Body of pancreas (tissue), 4 donors: ENCODE measurements at places on chromosomes 7 and 10. TPM values are rescaled to one million over a fixed set of nuclear protein-coding genes. Genes with fewer than 3 reads are reported as not detected.

DNA sequence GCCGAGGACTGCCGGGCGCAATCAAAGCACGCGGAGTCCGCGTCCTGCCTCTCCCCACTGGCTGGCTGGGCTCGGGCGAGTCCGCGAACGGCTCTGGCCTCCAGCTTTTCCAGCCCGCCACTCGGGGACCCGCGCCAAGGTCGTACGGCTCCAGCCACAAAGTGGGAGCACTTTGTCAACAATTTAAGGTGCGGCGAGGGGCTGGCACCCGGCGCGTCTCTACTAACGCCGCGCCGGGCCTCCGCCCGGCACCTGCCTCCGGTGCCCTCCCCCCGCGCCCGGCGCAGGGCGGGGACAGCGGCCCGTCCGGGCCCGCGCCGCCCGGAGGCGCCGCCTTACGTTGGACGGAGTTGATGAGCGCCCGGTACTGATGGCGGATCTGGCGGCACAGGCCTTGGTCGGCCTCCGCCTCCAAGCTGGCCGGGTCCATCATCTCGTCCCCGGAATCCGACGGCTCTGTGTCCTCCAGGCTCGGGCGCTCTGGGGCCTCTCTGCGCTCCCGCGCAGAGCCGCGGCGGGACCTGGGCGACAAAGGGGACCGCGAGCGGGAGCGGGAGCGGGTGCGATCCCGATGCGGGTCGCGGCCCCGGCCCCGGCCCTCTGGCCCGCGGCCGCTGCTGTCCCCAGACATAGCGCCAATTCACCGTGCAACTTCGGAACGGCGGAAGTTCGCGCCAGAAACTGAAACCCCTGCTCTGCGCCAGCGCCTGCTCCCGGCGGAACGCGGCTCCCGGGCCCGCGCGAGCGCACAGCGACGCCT, at the start of gene NSMCE4A:
Gene NSMCE4A, minus strand, starts transcription at position 683 of the 760 bp plus-strand sequence. Its CDS starts 52 bp downstream, at position 631.
- H3K27me3 ChIP-seq, result no peaks in the 10 kb centered on the region
- no peaks in the 10 kb centered on the region for H3K36me3 ChIP-seq
- H3K4me3 ChIP-seq, result peak within 1 kb of the TSS; percentile 55

- DNase-seq, result no peak
- H3K36me3 ChIP-seq, result no peaks in the 10 kb centered on the region
- no peaks in the 10 kb centered on the region for H3K4me1 ChIP-seq
- no peak overlapping the region for H3K27ac ChIP-seq
Observed at GRCh38 chr10:88728107-88728763, 22.2 kb downstream of the LIPK start.

DNA sequence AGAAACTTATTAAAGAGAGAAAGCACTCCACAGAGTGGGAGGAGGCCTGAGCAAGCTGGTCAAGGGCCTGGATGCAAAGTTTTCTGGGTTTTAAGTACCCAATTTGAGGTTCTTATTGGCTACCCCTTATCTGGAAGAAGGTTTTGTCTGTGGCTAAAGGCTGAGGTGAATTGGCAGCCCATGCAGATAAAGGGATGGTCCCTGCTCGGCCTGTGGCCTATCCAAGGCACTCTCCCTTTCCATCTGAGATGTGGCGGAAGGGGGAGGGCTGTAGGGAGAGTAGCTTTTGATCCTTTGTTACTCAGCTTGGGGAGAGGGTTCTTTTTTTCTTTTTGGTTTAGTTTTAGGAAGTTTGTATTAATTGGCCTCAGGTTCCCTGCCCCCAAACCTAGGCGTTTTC, 465.1 kb downstream of the ATRNL1 start:
- DNase-seq, result no peak
- no peaks in the 10 kb centered on the region for H3K36me3 ChIP-seq
- H3K4me1 ChIP-seq, result no peaks in the 10 kb centered on the region
- H3K27me3 ChIP-seq, result no peaks in the 10 kb centered on the region
- H3K27ac ChIP-seq, result no peak overlapping the region

GRCh38 chr7:143321242-143321641, 5.3 kb downstream of the CLCN1 start:
- H3K4me1 ChIP-seq, result no peaks in the 10 kb centered on the region
- no peaks in the 10 kb centered on the region for H3K36me3 ChIP-seq
- no peaks in the 10 kb centered on the region for H3K27me3 ChIP-seq
- no peak for DNase-seq
- no peak overlapping the region for H3K4me3 ChIP-seq
- H3K27ac ChIP-seq, result no peak overlapping the region

- no peaks in the 10 kb centered on the region for H3K4me1 ChIP-seq
- no peaks in the 10 kb centered on the region for H3K36me3 ChIP-seq
- no peak overlapping the region for H3K4me3 ChIP-seq
- no peak overlapping the region for H3K27ac ChIP-seq
- H3K27me3 ChIP-seq, result no peaks in the 10 kb centered on the region
- no peak for DNase-seq
Observed at GRCh38 chr7:107644309-107644974, 16.2 kb upstream of the SLC26A4 start.

- no peak for DNase-seq
- no peaks in the 10 kb centered on the region for H3K4me1 ChIP-seq
- no peak overlapping the region for H3K4me3 ChIP-seq
- H3K27ac ChIP-seq, result no peak overlapping the region
- no peaks in the 10 kb centered on the region for H3K27me3 ChIP-seq
- H3K36me3 ChIP-seq, result no peaks in the 10 kb centered on the region
Observed at GRCh38 chr7:3835109-3835508, 534.1 kb downstream of the SDK1 start.

- DNase-seq, result peak; percentile 18
- no peak overlapping the region for H3K27ac ChIP-seq
- no peaks in the 10 kb centered on the region for H3K27me3 ChIP-seq
- H3K4me1 ChIP-seq, result peaks cover 45% of the 10 kb centered on the region
Observed at GRCh38 chr7:127682140-127682539, 30.1 kb downstream of the SND1 start.

DNA sequence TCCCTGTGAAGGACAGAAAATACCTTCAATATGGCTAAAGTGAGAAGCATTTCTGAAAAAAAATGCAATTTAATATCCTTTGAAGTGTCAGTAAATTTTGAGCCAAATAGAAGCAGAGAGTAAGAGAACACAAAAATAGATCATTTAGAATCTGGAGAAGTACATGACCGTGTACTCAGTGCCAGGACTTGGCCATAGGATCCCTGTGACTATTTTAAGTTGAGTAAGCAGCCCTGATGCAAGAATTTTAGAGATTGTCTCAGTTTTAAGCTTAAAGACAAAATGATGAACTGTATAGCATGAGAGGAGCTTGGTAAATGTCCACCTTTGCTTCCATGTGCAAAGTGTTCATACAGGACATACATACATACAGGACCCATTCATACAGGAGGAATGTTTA, 2.5 kb downstream of the PTER start:
- peaks cover 60% of the 10 kb centered on the region for H3K4me1 ChIP-seq
- peak overlapping the region; percentile 91 for H3K27ac ChIP-seq
- no peaks in the 10 kb centered on the region for H3K36me3 ChIP-seq
- no peaks in the 10 kb centered on the region for H3K27me3 ChIP-seq

DNA sequence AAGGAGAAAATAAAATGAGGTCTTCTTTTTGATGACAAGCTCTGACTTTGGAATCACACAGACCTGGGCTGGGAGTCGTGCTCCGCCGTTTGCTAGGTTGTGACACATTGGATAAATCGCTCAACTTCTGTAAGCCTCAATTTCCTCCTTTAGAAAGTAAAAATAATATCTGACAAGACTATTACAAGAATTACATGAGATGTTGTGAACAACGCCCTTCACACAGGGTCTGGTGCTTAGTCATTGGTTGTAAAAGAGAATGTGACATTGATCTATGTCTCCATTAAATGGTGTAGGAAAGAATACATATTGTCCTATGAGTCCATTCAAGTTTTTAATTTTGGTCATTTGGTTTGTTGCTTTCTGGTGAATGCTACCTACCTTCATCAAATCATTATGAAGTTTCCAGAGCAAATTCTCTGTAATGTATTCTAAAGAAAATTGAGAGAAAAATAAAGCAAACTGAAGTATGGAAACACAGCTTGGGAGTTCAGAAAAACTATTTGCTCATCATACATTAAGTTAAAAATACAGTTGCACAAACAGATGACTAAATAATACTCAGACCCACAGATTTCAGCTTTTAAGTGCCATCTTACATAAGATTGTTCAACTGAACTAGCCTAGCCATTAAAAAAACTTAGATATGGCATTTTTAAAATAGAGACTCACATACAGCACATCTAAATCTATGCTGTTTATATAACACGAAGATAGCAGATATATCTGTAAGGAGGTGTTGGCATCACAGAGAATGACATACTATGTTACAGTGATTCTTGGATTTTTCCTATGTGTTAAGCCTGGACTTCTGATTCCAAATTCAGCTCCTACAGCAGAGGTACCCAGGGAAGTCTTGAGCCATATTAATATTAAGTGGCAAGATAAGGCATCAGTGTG, 12.3 kb upstream of the ADRB1 start:
- H3K36me3 ChIP-seq, result no peaks in the 10 kb centered on the region
- no peak for DNase-seq
- no peaks in the 10 kb centered on the region for H3K4me1 ChIP-seq

- no peak overlapping the region for H3K27ac ChIP-seq
- no peaks in the 10 kb centered on the region for H3K27me3 ChIP-seq
- DNase-seq, result no peak
Observed at GRCh38 chr7:101386558-101387231, 24.0 kb downstream of the COL26A1 start.

GRCh38 chr10:47118326-47118725, 181.7 kb upstream of the GDF10 start:
- no peaks in the 10 kb centered on the region for H3K4me1 ChIP-seq
- H3K36me3 ChIP-seq, result no peaks in the 10 kb centered on the region
- DNase-seq, result no peak
- H3K27me3 ChIP-seq, result no peaks in the 10 kb centered on the region
- H3K27ac ChIP-seq, result no peak overlapping the region

The CYP3A7 gene
- total RNA-seq, result 1.3 TPM

The NUTM2E gene
- total RNA-seq, result not detected

The FEZF1 gene
- total RNA-seq, result not detected

The FAM237B gene
- total RNA-seq, result not detected

The IMPDH1 gene
- 23.9 TPM for total RNA-seq

The GJD4 gene
- not detected for total RNA-seq

The PRKAR2B gene
- total RNA-seq, result 44.2 TPM

The MYO3A gene
- total RNA-seq, result 1.6 TPM

The DOCK1 gene
- 44.1 TPM for total RNA-seq

The PRPS1L1 gene
- not detected for total RNA-seq
